Effector CD4-positive, alpha-beta T cell (primary cell): ENCODE measurements at places on chromosomes 1 and 21.

- DNase-seq = no peak
Measured at GRCh38 chr1:41374711-41375110, 13.5 kb downstream of the FOXO6 start.

DNA sequence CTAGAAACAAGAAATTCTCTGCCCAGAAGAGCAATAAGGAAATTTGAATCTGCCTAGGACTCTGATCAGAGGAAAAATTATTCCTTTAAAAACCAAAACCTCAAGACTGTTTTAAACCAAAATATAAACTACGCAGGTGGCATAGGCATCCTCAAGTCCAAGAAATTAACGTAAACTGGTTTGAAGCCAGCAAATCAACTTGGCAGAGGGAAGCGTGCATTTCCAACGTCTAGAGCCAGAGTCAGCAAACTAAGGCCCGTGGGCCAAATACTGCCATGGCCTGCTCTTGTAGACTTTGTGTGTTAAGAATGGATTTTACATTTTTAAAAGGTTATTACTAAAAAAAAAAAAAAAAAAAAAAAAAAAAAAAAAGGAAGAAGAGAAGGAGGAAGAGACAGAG, 67.8 kb upstream of the VTCN1 start:
- DNase-seq = no peak

GRCh38 chr1:8355439-8356255, 37.7 kb downstream of the SLC45A1 start:
- no peak for DNase-seq

DNA sequence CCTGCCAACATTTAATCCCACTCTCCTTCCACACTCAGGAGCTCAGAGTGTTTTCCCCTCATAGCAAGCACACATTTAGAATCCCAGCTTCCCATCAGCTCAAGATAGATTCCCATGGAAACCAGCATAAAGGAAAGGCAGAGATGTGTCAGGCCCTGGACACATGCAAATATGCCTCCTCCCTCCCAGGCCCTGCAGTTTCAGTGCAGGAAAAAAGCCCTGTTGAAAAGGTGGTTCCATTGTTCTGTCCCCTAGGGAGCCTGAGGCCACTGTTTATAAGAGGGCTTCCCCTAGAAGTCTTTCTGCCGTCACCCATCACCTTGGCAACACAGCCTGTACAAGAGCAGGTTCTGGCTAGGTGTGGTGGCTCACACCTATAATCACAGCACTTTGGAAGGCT, 3.6 kb downstream of the CACNA1S start:
- DNase-seq = no peak

- no peak for DNase-seq
Measured at GRCh38 chr1:178613271-178613945, 100.5 kb downstream of the TEX35 start.

DNA sequence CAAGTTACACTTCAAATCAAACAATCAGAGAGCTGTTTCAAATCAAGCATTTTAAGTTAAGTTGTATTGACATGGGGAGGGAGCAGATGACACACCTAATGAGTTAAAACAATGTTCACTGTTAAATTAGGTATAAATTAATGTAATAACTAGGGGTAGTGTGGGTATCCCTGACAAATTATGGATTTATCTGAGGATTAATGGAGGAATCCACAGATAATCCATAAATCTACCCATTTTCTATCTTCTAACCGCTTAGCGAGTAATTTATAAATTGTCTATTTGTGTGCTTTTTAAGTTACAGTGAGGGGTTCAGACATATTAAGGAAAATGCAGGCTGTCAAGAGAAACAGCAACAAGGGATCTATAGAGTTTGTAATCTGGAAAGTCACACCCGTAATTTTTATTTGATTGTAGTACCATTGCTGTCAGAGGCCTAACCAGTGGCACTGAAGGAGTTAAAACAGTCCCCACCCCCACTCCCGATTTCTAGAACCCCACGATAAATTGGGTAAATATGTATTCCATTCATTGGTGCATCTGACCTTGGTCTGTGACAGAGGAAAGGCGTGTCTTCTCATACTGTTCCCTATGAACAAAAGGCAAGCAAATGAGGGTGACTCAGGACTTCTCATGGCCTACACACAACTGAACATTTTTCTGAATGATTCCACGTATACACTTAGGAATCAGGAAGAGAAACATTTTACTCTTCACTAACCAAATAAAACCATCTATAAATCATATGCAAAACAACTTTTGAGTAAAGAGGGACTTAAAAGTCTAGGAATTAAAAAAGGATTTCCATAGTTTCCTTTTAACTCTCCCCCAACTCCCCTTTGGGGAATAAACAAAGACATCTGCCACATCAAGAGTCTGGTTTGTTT, 7.4 kb downstream of the IRF2BP2 start:
- DNase-seq = no peak

GRCh38 chr21:43611598-43612369, 47.5 kb downstream of the HSF2BP start:
- no peak for DNase-seq

DNA sequence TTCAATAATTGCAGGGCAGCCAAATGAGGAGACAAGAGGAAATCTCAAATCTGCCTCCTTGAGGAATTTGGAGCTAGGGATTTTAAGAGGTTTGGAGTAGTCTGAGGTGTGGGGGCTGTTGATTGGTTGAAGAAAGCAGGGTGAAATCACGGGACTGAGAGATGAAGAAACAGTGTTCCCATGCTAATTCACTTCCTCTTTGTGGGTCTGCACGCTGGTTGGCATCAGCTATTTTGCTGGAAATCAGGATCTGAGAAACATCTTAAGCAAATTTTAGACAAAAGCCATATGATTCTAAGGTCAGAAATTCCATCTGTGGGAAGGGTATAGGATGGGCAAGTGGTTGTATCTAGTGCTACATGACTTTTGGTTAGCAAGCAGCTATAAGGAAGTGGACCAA, 107.1 kb upstream of the PAXBP1 start:
- no peak for DNase-seq

GRCh38 chr1:7110321-7110720, 325.1 kb downstream of the CAMTA1 start:
- no peak for DNase-seq

DNA sequence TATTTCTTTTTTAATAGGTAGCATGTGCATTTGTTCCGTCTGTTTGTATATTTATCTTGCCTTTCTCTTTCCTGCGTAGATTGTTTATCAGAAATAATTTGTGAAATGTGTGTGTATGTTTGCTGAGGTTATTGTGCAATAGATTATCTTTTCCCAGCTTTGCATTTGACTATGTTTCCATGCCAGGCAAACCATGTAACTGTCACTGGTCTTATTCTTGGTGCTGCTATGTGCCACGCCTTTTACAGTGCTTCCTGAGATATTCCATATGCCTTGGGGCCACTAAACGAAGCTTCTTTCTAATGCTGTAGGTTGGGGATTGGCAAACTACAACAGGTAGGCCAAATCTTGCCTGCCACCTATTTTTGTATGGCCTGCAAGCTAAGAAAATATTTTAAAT, 598.8 kb downstream of the PLPP3 start:
- no peak for DNase-seq

GRCh38 chr1:186303911-186304310, 71.1 kb downstream of the TPR start:
- no peak for DNase-seq

- no peak for DNase-seq
Measured at GRCh38 chr1:22155517-22155916, 12.6 kb upstream of the WNT4 start.

DNA sequence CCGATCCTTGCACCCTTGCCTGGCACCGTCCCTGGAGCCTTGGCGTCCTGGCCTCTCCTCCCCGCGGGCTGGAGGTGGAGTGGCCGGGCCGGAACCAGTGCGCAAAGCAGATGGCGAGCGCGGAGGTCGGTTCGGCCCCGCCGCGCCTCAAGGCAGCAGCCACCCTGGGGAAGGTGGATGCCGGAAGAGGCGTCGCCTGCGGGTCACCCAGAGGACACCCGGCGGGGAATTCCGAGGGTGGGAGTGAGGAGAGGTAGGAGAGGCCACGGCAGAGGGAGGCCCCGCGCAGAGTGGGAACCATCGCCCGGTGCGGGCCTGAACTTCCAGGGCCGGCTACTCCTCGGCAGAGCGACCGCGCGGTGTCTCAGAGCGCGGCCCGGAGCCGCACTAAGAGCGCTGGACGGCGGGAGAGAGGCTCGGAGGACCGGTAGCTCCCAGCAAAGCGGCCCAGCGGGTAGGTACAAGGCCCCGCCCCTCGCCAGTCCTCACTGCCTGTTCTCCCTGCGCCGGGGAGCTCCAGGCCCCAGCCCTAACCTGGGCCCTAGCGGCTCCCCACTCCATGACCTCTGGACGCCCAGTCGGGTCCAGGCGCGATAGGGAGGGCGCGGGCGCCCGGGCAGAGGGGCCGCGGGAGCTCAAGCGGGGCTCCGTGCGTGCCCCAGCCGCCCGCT, at the start of gene RNF207:
Gene RNF207 (plus strand): TSS at position 271 of the 671 bp plus-strand sequence. CDS start 417 bp downstream, outside the sequence.
- DNase-seq = peak; percentile 46

DNA sequence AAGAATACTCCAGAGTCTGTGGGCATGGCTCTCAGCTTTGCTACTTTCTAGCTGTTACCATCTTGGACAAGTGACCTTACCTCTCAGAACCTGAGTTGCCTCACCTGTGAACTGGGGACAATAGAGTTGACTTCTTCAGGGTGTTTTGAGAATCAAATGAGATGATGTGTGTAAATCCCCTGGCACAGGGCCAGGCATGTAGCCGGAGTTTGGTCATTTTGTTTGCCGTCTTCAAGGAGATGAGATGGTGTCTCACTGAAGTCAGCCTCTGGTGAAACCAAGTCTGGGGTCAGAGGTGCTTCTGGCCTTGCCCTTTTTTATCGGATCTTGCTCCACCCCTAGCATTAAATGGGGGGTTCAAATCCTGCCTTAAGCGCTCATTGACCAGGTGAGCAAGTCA, 149.2 kb upstream of the TMEM51 start:
- no peak for DNase-seq

DNA sequence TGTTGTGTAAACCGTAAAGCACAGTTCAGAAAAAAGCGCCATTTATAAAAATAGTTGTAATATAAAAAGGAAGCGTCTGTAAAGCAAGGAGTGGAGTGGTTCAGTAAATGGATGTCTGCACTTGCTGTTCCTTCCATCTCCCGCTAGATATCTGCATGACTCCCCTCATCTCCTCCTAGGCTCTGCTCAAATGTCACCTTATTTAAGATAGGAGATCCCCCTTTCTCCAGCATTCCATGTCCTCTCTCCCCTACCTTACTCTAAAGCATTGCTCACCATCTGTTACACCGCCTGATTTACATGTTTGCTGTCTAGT, 745 bp downstream of the MUL1 start:
- DNase-seq = no peak

DNA sequence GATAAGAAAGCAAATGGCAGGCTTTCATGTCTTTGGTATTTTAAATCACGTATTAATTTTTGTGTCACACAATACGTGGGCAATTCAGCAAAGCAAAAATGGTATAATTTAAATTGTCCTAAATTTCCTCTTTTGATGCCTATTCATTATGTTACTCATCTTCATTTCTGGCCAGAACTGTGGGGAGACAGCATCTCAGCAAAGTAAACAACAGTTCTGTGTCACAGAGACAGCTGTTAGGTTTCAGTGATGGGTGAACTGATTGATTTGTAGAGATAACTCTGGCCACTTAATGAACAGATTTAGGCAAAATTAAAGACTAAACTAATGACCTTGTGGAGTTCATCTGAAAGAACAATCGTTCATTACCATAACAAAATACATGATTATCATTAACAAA, 49.2 kb downstream of the FH start:
- no peak for DNase-seq
